Stimulated activated CD4-positive, alpha-beta T cell treated with anti-CD3 and anti-CD28 coated beads, TNF-alpha, amount 100 ng/mL, for 1 hour (primary cell): ENCODE measurements at places on chromosomes 3 and 15.

GRCh38 chr15:69782809-69783208 lies 314.9 kb downstream of the TLE3 start:
- no peak for DNase-seq

DNA sequence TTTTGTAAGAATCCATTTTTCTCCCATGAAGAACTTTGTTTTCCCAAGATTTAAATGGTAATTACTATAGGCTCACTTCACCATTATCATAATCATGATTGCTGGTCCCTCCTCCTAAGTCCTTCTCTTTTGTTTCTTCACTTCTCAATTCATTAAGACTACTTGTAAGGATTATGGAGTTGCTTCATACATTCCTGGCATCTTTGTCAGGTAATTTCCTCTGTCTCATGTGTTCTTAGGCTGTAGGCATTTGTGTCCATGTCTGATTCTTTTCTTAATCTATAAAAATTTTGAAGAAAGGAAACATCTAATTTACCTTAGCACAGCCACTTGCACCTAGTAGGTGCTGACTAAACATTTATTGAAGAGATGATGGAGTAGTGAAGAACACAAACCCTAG lies 79.9 kb upstream of the SATB1 start:
- no peak for DNase-seq

- no peak for DNase-seq
Observed at GRCh38 chr15:47754312-47754711, 37.0 kb downstream of the SEMA6D start.

DNA sequence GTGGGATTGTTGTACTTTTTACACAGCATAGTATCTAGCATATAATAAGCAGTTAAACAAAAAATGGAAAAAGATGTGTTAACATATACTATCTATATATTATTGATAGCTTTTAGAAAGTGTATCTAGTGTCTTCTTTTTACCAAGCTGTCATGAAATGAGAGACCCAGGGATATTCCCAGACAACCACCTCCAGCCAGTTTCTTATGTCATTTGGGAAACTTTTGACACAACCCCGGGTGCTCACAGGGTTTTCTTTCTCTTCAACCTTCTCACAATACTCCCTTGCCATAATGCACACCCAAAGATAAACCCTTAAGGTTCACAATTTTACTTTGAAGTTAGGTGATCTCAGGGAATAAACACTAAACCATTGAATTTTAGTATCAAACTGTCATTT lies 4.8 kb upstream of the PLA1A start:
- DNase-seq: no peak

GRCh38 chr15:60683156-60683555 lies 204.2 kb upstream of the ICE2 start:
- DNase-seq: no peak

DNA sequence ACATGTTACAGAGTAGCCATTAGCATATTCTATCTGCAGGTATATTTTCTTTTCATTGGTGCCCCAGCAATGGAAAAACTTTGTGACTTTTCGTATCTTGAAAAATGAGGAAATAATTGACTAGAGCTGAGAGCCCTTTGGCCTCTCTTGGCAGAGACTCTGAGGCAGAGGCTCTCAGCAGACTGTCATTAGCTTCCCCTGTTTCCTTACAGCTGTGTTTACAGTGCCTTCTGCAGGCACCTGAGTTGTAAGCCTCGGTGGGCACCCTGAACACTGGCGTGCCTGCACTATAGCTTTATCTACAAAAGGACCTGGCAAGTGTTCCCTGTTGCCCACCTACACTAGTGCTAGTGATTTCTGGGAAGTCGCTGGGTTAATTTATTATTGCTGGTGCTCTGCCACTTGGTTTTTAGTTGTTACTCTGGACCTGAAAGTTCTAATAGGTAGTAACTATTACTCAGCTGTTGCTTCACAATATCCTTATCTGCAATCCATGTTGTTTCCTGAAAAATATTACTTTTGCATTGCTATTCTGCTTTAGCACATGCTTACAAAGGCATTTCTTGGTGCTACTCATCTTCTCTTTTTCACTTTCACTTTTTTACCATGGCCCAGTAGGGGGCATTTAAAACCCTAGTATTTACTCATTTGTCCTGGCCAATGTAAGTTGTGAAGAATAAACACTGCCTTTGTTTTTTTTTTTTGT lies 7.8 kb upstream of the GPR171 start:
- DNase-seq: no peak

- DNase-seq: no peak
Observed at GRCh38 chr3:16290827-16291196, 25.8 kb downstream of the OXNAD1 start.

GRCh38 chr3:143671626-143672025 lies 176.6 kb downstream of the SLC9A9 start:
- no peak for DNase-seq

DNA sequence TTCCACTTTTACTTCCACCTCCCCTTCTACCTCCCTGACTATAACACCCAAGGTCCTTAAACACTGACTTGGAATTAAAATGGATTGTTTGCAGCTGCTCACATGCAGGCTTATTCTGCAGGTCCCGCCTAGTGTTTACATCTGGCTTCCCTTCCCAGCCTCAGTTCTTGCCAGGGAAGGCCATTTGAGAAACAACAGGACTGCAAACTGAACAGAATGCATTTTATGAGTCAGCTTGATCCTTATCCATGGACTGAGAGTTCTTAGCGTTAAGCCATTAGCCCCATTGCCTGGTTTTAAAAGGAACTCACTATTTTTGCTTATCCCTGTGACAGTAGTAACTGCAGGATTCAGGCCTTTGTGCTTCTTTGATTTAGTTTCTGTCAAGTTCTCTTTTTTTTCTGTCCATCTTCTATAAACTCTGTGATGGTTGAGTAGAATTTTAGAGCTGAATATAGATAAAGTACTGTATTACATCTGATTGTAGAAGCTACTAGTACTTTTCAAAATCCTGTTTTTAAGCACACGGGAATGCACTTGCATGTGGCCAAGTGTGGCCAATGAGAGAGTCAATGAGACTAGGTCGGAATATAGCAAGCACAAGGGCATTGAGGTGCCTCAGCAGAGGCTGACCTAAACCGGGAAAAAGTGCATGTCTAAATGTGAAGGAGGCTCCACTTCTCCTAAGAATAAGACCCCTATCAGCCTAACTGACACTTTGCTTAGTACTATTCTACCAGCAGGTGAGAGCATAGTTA lies 106.4 kb downstream of the TUSC7 start:
- no peak for DNase-seq

- DNase-seq: no peak
Observed at GRCh38 chr3:188236271-188236670, 82.3 kb downstream of the LPP start.

- DNase-seq: no peak
Observed at GRCh38 chr3:181839039-181839915, 127.6 kb downstream of the SOX2 start.

DNA sequence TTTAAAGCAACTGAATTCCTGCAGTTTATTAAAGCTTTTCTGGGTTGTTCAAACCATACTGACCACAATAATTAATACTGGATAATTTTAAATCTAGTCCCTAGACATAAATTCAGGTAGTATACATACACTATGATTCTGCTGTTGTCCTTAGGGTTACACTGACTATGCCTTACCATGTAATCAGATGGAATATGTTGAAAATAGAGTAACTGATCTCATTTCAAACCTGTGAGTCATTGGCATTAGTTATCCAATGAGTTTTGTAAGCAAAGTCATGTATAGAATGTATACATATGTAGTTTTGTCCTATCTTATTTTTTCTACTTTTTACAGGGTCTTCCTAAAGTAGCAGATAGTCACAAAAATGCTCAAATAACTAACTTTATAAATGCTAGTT lies 517.1 kb upstream of the CCDC54 start:
- DNase-seq: no peak

DNA sequence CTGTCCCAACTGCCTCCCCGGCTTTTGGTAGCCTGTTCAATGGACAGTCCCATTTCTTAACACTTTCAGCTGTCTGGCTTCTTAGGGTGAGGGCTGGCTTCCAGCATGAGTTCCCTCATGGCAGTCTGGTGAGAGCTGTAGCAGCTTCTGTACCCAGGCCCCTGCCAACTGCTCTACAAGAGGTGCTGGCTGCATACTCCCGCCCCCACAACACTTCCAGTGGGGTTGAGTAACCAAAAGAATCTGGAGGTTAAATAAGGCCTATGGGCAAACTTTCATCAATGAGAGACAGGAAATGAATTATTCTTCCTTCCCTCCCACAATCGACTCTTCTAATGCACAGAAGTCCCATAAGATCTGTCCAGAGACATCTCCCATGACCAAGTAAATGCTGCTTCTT lies 145.0 kb downstream of the NEK10 start:
- DNase-seq: no peak

DNA sequence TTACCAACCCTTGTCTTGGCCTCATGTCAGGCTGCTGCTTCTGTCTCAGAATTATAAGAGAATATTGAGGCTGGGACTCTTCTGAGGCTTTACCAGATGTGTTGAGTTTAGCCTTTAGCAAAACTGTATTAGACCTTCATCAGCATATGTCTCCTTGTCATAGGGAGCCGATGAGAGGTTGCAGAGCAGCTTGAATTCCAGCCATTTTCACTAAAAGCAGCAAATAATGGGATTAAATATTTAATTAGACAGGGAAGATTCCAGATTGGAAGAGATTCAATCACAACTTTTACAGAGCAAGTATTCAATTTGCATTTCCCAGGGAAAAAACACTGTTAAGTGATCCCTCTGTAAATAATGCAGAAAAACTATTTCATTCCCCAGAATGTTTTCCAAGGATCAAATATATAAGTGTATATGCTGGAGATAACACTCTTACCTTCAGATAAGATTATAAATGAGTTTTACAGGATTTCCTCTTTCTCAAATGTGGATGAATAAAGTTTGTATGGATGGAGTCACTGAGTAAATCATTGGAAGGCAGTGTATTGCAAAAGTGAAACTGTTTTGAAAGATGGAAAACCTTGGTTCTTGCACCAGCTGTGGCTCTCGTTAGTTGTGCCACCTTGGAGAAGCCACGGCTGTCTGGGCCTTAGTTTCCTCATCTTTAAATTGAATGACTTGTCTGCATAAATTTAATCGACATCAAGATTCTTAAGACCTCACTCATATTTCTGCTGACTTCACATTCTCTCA lies 466.4 kb upstream of the SGO1 start:
- no peak for DNase-seq

GRCh38 chr3:50167841-50168209 lies 12.7 kb downstream of the SEMA3F start:
- no peak for DNase-seq

DNA sequence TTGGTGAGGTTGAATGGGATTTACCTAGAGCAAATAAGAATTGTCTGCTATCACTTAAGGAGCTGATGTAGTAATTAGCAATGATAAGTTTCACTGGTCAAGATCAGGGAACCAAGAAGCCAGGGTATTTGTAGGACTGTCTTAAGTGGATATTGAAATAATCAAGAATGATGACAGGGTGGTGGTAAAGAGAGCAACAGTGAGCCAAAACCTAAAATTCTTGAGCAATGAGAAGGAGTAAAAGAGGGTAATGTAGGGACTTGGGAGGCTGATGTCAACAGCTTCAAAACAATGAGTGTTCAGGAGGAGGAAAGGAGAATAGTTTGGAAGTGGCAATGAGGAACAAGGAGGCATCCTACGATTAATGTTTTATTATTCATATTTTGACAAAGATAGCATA lies 31.5 kb upstream of the SLC2A2 start:
- DNase-seq: no peak

DNA sequence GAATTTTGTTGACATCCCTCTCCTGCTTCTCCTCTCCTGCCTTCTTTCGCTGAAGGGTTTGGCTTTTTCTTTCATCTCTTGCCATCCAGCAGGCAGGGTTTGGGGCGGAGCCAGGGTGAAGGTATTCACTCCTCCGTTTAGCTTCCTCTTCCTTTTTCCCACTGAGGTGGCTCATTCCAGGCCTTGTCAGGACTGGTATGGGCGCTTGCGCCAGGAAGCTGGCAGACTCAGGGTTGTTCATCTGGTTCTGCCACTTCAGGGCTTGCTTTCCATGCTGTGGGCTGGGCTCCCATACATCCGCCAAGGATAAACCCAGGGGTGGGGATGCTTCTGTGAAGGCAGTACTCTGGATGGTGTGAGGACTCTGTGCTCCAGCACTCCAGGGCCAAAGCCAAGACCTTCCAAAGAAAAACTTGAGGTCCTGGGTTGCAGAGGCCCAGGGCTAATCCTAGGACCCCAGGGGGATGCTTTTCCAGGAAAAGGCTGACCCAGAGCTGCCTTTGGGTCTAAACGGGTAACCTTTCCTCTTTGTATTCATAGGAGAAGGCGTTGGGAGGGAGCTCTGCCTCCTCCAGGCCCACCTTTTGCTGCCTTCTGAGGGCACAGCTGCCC lies 7.7 kb upstream of the AMOTL2 start:
- no peak for DNase-seq

- DNase-seq: no peak
Observed at GRCh38 chr3:150666167-150666566, 37.6 kb downstream of the ERICH6 start.
